ENCODE measurements at places on chromosomes 3 and 15.
A peak's percentile ranks its signal among the peaks of the same experiment; 100 is the strongest.

DNA sequence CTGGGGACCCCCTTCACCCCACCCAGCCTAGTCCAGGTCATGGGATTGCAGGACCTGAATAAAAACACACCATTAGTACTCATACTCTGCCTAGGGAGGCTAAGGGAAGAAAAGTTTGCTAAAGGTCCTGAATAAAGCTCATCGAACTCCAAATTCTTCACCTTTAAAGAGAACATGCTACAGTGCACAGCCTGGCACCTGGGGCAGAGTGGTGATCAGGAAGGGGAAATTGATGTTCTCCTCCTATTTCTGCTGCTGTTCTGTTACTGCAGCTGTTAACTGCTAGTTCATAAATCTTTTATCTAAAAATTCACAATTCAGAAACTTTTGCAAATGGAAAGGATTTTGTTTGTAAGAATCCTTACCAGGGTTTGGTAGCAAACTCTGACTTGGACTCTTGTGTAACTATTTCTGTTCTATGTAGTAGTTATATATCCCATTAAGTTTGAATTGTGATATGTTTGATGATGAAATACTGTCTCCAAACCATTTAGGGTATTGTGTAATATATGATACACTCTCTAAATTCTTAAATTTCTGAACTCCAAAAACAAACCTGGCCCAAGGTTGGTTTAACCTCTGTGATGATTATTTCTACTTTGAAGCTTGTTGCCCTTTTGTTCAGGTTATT, 27.9 kb downstream of the MCTP2 start:
- no peak for DNase-seq

GRCh38 chr3:97340940-97341339, 423.6 kb upstream of the ARL6 start:
- DNase-seq = no peak

- no peak for DNase-seq
Observed at GRCh38 chr3:100696161-100696560, 13.1 kb upstream of the TFG start.

- DNase-seq = no peak
Observed at GRCh38 chr15:67606742-67607141, 64.2 kb downstream of the MAP2K5 start.

DNA sequence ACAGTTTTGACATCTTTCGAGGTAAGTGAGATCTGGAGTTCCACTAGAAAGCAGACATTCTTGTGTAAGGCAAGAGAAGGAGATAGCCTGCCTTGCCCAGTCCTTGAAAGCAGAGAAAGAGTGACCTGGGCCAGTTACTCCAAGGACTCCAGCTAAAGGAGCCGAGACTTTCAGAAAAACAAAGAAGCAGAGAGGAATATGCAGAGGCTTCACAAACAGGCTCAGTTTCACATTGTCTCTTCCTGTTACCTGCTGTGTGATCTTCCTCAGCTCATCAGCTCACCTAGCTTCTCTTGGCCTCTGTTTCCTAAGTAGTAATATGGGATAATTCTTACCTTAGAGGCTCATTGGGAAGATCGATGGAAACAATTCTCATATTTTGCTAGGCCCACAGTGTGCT, 81.0 kb downstream of the CDC25A start:
- DNase-seq = no peak

DNA sequence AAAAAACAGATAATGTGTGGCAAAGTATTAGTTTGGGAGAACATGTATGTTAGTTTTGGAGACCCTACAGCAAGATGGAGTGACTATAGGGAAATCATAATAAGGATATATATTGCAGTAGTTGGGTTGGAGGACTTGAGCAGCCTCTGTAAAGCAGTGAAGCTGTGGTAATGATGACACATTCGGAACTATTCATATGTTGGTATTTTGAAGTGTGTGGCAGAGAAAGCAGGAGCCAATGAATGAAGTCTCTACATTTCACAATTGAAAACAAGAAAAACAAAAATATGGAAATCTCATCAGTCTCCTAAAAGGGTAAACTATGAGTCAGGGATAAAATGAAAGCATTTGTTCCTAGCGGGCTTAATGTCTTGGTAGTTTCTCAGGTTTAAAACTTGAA, 645.9 kb downstream of the OTOL1 start:
- peak; percentile 42 for DNase-seq

GRCh38 chr3:136954251-136954650, 3.5 kb upstream of the IL20RB start:
- no peak for DNase-seq

- DNase-seq = no peak
Observed at GRCh38 chr3:4739289-4740236, 239.7 kb upstream of the BHLHE40 start.

- no peak for DNase-seq
Observed at GRCh38 chr3:130582457-130583153, 65.6 kb downstream of the COL6A6 start.

GRCh38 chr15:31488437-31489204, 162.0 kb downstream of the KLF13 start:
- peak; percentile 96 for DNase-seq

DNA sequence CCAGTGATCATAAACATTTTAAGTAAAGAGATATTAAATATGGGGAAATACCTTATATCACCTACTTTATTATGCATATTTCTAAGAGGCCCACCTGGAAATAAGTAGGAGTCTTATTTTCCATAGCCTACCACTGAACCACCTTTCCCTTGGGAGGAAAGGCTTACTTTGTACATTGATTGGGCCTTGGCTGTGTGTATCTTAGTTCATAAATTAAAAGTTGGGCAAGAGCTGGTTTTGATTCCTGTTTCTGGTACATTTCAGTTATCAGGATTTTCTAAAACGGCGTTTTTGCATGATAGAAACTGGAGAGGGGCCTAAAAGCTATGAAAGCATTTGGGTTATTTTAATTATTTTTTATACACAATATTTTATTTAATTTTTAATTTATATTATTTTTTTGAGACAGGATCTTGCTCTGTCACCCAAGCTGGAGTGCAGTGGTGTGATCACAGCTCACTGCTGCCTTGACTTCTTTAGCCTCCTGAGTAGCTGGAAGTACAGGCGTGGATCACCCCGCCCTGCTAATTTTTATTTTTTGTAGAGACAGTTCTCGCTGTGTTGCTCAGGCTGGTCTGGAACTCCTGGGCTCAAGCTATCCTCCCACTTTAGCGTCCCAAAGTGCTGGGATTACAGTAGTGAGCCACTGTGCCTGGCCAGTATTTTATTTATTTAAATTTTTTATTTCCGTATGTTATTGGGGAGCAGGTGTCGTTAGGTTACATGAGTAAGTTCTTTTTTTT, 2.6 kb downstream of the GMPS start:
- no peak for DNase-seq

GRCh38 chr3:115990669-115991068, 367.4 kb downstream of the GAP43 start:
- DNase-seq = no peak

- peak; percentile 4 for DNase-seq
Observed at GRCh38 chr3:36408146-36408545, 27.8 kb downstream of the STAC start.

- no peak for DNase-seq
Observed at GRCh38 chr3:112639455-112640225, 1.3 kb downstream of the CCDC80 start.

- DNase-seq = no peak
Observed at GRCh38 chr15:63512148-63512547, 7.8 kb downstream of the USP3 start.

- peak; percentile 71 for DNase-seq
Observed at GRCh38 chr3:23999012-23999641, 54.0 kb downstream of the NR1D2 start.

- peak; percentile 48 for DNase-seq
Observed at GRCh38 chr15:42911058-42911592, 9.5 kb downstream of the TTBK2 start.

- no peak for DNase-seq
Observed at GRCh38 chr3:143596957-143597642, 251.2 kb downstream of the SLC9A9 start.

- DNase-seq = no peak
Observed at GRCh38 chr3:54283470-54283869, 161.1 kb downstream of the CACNA2D3 start.

GRCh38 chr3:61414456-61414855, 146.9 kb upstream of the PTPRG start:
- DNase-seq = no peak

- DNase-seq = no peak
Observed at GRCh38 chr3:5462086-5462485, 274.6 kb downstream of the EDEM1 start.

DNA sequence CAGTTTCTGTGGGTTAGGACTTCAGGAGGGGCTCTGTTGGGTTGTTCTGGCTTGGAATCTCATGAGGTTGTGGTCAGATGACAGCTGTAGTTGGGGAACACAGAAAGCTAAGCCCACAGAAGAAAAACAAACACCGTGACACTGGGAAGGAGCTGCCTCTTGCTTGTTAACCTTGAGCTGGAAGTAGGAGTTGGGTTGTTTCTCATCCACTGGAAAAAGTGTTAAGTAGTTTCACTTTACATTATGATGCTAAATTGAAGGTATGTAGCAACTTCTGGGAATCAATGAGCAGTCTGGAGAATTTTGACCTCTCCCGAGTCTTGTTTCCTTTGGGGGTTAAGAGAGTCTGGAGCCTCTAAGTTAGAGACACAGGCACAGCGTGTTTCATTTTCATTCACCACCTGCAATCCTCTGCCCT, 20.4 kb downstream of the HACD3 start:
- DNase-seq = no peak
